ENCODE measurements at places on chromosomes 4 and X. TPM values are rescaled to one million over a fixed set of nuclear protein-coding genes. Genes with fewer than 3 reads are reported as not detected.

ANKRD50 gene
- total RNA-seq: 0.17 TPM

DMD gene
- 2.8 TPM for total RNA-seq

CCNQ gene
- 23.8 TPM for total RNA-seq

TMEM185A gene
- total RNA-seq: 19.5 TPM

ABCG2 gene
- total RNA-seq: 0.54 TPM

CXCL11 gene
- not detected for total RNA-seq

FAM199X gene
- 16.1 TPM for total RNA-seq

UGT2B15 gene
- total RNA-seq: not detected

DUSP21 gene
- total RNA-seq: not detected

GJB1 gene
- total RNA-seq: not detected

GPC4 gene
- total RNA-seq: not detected

PTPN13 gene
- 4.6 TPM for total RNA-seq

SPANXN2 gene
- total RNA-seq: not detected

SRPX2 gene
- total RNA-seq: not detected

HSFX1 gene
- 0.32 TPM for total RNA-seq

DCLK2 gene
- total RNA-seq: 0.12 TPM

TRMT2B gene
- 41.3 TPM for total RNA-seq

PGM2 gene
- total RNA-seq: 22.1 TPM

GRCh38 chrX:109840585-109840984 lies 107.5 kb upstream of the ACSL4 start:
- no peaks in the 10 kb centered on the region for H3K36me3 ChIP-seq
- H3K4me1 ChIP-seq: no peaks in the 10 kb centered on the region
- H3K27ac ChIP-seq: no peak overlapping the region
- H3K4me3 ChIP-seq: no peak overlapping the region

DNA sequence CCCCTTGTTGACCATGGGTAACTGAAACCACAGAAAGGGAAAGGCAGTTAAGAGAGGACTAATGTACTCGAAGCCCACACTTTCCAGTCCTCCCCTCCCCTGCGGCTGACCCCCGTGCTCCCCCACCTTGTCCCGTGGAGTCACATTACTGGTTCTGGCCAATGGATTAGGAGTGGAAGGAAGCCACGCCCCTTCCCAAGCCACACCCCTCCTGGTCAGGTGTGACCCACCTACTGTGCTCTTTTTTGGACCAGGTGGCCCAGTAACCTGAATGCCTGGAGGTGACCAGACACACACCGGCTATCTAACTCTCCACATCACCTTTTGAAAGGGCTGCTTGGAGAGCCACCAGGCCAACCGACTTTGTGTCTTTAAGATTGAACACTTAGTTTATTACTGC lies 109.3 kb upstream of the MSX1 start:
- no peaks in the 10 kb centered on the region for H3K4me1 ChIP-seq
- no peak overlapping the region for H3K27ac ChIP-seq
- H3K4me3 ChIP-seq: no peak overlapping the region
- H3K27me3 ChIP-seq: no peaks in the 10 kb centered on the region
- H3K36me3 ChIP-seq: no peaks in the 10 kb centered on the region

DNA sequence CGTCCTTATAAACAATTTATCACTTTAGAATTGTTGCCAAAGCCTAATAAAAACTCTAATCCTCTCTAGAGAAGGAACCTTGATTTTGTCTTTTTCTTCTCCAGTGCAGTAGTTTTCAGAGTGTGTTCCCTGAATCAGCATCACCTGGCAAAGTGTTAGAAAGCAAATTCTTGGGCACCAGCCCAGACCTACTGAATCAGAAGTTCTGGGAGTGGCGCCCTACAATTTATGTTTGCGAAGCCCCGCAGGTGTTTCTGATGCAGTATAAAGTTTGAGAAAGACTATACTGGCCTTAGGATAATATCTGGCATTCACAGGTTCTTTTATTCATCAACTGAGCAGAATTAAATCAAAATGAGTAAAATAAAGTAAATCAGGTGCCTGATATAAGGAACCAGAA lies 645.8 kb upstream of the ATOH1 start:
- DNase-seq: no peak
- H3K27ac ChIP-seq: no peak overlapping the region
- no peaks in the 10 kb centered on the region for H3K4me1 ChIP-seq

GRCh38 chr4:11608992-11609391 lies 180.3 kb upstream of the HS3ST1 start:
- no peaks in the 10 kb centered on the region for H3K4me1 ChIP-seq
- no peak overlapping the region for H3K4me3 ChIP-seq
- no peaks in the 10 kb centered on the region for H3K36me3 ChIP-seq
- peaks cover 7% of the 10 kb centered on the region for H3K27me3 ChIP-seq

DNA sequence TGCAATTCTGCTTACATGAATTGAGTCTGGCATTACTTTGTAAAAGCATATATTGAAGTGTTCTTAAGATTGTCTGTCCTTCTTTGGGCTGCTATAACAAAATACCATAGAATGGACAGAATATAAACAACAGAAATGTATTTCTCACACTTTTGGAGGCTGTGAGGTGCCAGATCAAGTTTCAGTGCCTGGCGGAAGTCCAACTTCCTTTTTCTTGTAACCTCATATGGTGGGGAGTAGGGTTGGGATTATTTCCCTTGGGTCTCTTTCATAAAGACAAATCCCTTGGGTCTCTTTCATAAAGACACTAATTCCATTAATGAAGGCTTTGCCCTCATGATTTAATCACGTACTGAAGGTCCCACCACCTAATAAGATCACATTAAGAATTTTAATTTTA lies 199.3 kb upstream of the GRID2 start:
- no peak for DNase-seq
- H3K4me1 ChIP-seq: no peaks in the 10 kb centered on the region

DNA sequence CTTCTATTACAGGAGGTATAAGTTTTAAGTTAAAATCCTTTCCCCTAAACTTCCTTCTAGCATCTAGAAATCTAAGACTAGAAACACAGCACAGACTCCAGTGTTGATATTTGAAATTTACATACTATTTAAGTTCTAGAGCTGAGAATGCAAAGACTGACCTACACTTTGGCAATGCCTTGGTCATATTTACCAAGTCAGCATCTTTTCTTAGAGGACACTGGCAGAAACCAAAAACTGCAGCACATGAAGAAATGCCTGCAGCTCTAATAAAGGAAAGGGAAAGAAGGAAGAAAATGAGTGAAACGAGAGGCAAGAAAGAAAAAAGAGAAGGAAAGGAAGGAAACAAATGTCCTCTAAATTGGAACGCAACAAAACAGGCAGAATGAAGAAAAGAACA lies 443.7 kb upstream of the RASGEF1B start:
- no peak for DNase-seq
- no peaks in the 10 kb centered on the region for H3K4me1 ChIP-seq

DNA sequence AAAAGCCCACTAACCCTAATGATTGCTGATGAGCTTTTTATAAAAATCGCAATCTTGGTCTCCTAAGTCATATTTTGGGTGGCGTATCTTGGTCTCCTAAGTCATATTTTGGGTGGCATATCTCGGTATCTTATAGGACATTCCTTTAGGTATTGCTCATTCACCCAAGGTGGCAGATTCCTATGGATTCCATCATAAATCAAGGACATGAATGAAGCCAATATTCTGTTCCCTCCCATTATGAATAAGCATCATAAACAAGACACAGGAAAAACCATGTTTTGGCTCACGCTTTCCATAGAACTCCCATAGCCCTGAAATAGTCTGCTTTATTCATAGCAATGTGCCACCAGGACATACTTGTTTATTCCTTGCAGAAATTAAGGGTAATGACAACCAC lies 95.0 kb upstream of the CD99 start:
- no peak overlapping the region for H3K27ac ChIP-seq
- no peak overlapping the region for H3K4me3 ChIP-seq

- H3K4me1 ChIP-seq: no peaks in the 10 kb centered on the region
- H3K36me3 ChIP-seq: no peaks in the 10 kb centered on the region
- DNase-seq: no peak
- no peak overlapping the region for H3K27ac ChIP-seq
These were observed 11.9 kb downstream of the TNMD start for GRCh38 chrX:100596601-100597000.

DNA sequence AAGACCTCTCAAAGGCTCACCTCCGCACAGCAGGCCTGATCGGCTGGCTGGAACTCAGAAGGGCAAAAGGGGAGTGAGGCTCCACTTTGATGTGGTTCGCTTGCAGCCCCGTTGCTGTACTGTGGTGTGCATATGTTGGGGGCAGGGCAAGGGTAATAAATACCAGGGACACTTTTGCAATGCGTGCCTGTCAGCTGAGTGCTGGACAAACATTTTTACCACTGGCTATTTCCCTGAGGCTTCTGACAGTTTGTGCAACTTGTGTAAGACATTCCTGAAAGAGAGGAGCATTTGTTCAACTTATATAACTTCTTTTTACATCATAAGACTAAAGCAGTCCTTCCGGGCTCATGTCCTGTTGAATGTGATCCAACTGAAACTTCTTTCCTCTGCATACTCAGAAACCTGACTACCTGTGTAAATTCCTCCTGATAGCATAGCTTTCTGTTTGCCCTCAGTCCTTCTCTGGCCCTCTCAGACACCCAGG lies 82.3 kb downstream of the SPRY1 start:
- H3K27me3 ChIP-seq: no peaks in the 10 kb centered on the region
- H3K4me3 ChIP-seq: no peak overlapping the region
- H3K27ac ChIP-seq: no peak overlapping the region
- no peak for DNase-seq
- no peaks in the 10 kb centered on the region for H3K4me1 ChIP-seq

GRCh38 chrX:16635040-16635439 lies 14.9 kb upstream of the S100G start:
- H3K4me1 ChIP-seq: no peaks in the 10 kb centered on the region
- no peak for DNase-seq
- no peaks in the 10 kb centered on the region for H3K27me3 ChIP-seq
- no peaks in the 10 kb centered on the region for H3K36me3 ChIP-seq
- no peak overlapping the region for H3K4me3 ChIP-seq

DNA sequence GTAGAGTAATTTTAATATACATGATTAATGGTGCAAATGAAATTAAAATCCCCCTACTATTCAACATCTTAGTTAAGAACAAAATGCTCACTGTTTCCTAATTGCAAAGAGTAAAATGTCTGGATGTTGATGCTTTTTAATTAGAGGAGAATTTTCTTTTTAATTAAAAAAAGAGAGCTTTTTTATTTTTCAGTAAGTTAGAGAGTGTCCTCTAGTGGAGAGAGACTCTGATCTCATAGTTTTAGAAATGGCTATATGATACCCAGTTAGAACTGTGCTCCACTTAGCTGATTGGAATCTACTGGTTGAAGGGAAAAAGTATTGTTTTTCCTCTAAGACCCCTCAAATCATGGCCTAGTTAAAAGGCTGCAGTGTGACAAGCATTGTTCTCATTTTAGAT lies 312.0 kb upstream of the MAGEB2 start:
- no peaks in the 10 kb centered on the region for H3K4me1 ChIP-seq
- H3K36me3 ChIP-seq: no peaks in the 10 kb centered on the region
- no peak overlapping the region for H3K27ac ChIP-seq
- no peaks in the 10 kb centered on the region for H3K27me3 ChIP-seq
- H3K4me3 ChIP-seq: no peak overlapping the region

DNA sequence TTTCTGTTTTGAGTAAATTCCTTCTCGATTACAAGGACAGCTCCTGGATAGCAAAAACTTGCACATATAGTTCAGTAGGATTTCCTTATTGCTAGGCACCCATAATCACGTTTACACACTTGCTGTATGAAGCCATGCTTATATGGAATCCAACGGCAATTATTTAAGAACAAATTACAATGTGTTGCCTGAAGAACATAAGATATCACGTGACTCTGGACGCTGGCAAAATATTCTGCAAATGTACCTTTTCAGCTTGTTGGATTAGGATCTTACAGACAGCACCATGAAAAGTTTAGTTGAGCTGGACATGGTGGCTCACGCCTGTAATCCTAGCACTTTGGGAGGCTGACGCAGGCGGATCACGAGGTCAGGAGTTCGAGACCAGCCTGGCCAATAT lies 17.4 kb downstream of the MFAP3L start:
- H3K4me1 ChIP-seq: no peaks in the 10 kb centered on the region
- no peaks in the 10 kb centered on the region for H3K27me3 ChIP-seq
- no peak for DNase-seq
- H3K4me3 ChIP-seq: no peak overlapping the region

- no peaks in the 10 kb centered on the region for H3K36me3 ChIP-seq
- H3K4me3 ChIP-seq: no peak overlapping the region
- no peak overlapping the region for H3K27ac ChIP-seq
- H3K27me3 ChIP-seq: no peaks in the 10 kb centered on the region
These were observed 141.1 kb downstream of the MSL3 start for GRCh38 chrX:11899091-11899490.

- H3K4me3 ChIP-seq: no peak overlapping the region
- no peak overlapping the region for H3K27ac ChIP-seq
- H3K4me1 ChIP-seq: no peaks in the 10 kb centered on the region
- no peaks in the 10 kb centered on the region for H3K27me3 ChIP-seq
- H3K36me3 ChIP-seq: no peaks in the 10 kb centered on the region
These were observed 930.2 kb downstream of the C4orf33 start for GRCh38 chr4:130026185-130026584.

DNA sequence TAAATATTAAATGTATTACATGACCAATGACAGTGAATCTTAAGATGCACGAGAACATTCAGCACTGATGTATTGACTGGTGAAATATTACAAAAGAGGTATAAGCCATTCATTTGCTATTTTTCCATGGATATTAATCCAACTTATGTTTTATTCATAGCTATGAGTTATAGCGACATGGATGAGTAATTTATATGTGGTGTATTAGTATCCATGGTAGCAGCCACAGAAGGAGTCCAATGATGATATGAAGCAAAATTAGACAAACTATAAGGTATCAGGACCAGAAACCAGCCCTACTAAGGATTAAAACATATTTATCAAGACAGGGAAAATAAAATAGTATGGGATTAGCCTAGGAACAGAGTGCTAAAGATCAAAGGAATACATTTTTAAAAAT lies 50.7 kb downstream of the THAP9 start:
- H3K27me3 ChIP-seq: no peaks in the 10 kb centered on the region
- H3K27ac ChIP-seq: no peak overlapping the region
- no peak overlapping the region for H3K4me3 ChIP-seq
- H3K36me3 ChIP-seq: peaks cover 7% of the 10 kb centered on the region
- DNase-seq: no peak

DNA sequence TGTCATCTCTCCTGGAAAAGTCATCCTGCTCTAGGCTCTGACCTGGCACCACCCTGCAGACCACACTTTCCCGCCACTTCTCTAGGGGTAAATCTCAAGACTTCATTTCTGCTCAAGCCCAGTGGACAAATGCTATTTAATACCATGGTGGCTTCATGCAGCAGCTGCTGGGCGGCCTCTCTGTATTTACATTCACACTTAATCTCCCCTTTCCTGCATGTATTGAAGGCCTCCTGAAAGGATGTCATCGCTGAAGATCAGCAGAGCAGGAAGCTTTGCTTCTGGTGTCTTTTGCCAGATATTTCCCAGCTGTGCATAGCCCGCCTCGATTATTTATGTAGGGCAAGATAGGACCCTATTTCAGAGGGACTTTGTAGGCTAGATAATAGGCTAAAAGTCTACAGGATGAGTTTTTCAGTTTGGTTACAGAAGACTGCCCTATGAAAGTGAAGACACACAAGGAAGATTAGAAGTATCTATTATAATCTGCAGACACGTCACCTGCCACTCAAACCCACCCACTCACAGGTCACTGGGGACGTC lies 17.2 kb downstream of the PROM1 start:
- H3K27me3 ChIP-seq: peaks cover 2% of the 10 kb centered on the region
- H3K27ac ChIP-seq: no peak overlapping the region
- no peak for DNase-seq
- H3K4me1 ChIP-seq: no peaks in the 10 kb centered on the region

GRCh38 chr4:5753766-5754528 lies 42.9 kb downstream of the EVC start:
- H3K4me1 ChIP-seq: no peaks in the 10 kb centered on the region
- H3K27me3 ChIP-seq: no peaks in the 10 kb centered on the region
- no peaks in the 10 kb centered on the region for H3K36me3 ChIP-seq
- no peak overlapping the region for H3K4me3 ChIP-seq
- DNase-seq: no peak
